ENCODE measurements at places on chromosomes 3 and 15. TPM values are rescaled to one million over a fixed set of nuclear protein-coding genes. Genes with fewer than 3 reads are reported as not detected.

DNA sequence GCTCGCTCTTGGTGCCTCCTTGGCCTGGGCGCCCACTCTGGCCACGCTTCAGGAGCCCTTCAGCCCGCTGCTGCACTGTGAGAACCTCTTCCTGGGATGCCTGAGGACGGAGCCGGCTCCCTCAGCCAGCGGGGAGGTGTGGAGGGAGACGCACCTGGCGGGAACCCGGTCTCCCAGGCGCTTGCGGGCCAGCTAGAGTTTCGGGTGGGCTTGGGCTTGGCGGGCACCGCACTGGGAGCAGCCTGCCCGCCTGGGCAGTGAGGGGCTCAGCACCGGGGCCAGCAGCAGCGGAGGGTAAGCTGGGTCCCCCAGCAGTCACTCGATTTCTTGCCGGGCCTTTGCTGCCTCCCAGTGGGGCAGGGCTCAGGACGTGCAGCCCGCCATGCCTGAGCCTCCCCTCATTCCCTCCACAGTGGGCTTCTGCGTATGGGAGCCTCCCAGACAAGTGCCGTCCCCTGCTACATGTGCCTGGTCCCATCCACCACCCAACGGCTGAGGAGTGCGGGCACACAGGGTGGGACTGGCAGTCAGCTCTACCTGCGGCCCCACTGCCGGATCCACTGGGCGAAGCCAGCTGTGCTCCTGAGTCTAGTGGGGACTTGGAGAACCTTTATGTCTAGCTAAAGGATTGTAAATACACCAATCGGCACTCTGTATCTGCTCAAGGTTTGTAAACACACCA, 708.7 kb downstream of the VGLL3 start:
- H3K4me3 ChIP-seq: no peak overlapping the region
- no peaks in the 10 kb centered on the region for H3K4me1 ChIP-seq
- H3K27me3 ChIP-seq: no peaks in the 10 kb centered on the region
- no peaks in the 10 kb centered on the region for H3K36me3 ChIP-seq
- peak; percentile 71 for DNase-seq

GRCh38 chr15:99669250-99669649, 64.0 kb downstream of the LYSMD4 start:
- no peaks in the 10 kb centered on the region for H3K27me3 ChIP-seq
- H3K4me3 ChIP-seq: no peak overlapping the region
- no peak overlapping the region for H3K27ac ChIP-seq
- no peak for DNase-seq
- H3K36me3 ChIP-seq: no peaks in the 10 kb centered on the region
- H3K4me1 ChIP-seq: no peaks in the 10 kb centered on the region

- no peak overlapping the region for H3K27ac ChIP-seq
- DNase-seq: no peak
- no peak overlapping the region for H3K4me3 ChIP-seq
- H3K27me3 ChIP-seq: no peaks in the 10 kb centered on the region
- no peaks in the 10 kb centered on the region for H3K4me1 ChIP-seq
These were observed 180.4 kb upstream of the NR2E3 start for GRCh38 chr15:71629781-71630474.

PODXL2 gene
- 1.4 TPM for polyA plus RNA-seq

- no peaks in the 10 kb centered on the region for H3K36me3 ChIP-seq
- no peaks in the 10 kb centered on the region for H3K4me1 ChIP-seq
- no peak overlapping the region for H3K4me3 ChIP-seq
These were observed 375.1 kb upstream of the THBS1 start for GRCh38 chr15:39205506-39206371.

DNA sequence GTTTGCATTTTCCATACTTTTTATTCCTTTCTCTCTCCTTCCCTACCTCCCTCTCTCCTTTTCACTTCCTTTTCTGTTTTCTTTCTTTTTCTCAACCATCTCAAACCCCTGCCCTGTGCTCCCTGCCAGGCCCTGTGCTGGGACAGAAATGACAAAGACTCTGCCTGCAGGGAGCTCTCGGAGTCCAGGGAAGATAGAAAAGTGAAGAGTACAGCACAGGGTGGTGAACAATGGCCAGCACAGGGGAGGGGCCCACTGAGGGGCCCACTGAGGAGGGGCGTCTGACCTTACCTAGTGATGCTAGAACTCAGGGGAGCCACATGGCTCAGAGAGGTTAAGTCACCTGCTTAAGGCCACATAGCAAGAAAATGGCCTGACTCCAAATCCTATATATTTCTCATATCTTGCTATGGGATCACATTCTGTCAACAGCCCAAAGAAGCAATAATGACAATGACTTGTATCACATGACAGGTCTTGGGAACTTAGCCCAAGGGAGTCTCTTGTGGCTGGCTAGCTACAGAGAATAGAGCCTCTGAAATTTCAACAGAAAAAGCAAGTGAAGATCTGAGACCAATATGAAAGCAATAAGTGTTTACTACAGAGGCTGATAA, 44.3 kb upstream of the ATP2B2 start:
- peaks cover 16% of the 10 kb centered on the region for H3K27me3 ChIP-seq
- H3K4me1 ChIP-seq: no peaks in the 10 kb centered on the region
- no peak for DNase-seq
- H3K36me3 ChIP-seq: no peaks in the 10 kb centered on the region
- no peak overlapping the region for H3K27ac ChIP-seq

DNA sequence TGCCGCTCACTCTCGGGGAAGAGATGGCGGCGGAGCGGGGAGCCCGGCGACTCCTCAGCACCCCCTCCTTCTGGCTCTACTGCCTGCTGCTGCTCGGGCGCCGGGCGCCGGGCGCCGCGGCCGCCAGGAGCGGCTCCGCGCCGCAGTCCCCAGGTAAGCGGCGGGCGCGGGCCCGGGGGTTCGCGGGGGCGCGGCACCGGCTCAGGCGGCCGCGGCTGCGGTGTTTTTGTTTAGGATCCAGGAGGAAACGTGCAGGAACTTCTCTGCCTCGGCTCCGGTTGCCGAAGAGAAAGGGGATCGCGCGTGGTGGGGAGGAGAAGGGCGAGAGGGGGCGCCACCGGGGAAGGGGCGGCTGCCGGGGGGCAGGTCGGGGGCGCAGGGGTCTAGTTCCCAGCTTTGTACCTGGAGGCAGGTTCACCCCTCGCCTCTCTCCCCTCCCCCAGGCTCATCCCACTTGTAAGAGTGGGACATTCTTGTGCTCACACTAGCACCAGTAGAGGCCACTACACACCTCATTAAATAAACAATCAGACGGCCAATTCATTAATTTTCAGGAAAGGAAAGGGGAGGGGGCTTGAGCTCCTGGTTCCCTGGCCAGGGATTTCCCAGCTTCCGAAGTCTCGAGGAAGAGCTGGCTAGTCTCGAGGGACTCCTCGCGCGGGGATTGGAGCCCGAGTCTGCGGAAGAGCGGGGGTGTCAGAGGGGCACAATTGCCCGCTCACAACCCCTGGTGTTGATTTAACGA, 562 bp downstream of the NEO1 start:
- H3K4me3 ChIP-seq: peak overlapping the region; percentile 53
- no peaks in the 10 kb centered on the region for H3K36me3 ChIP-seq
- DNase-seq: peak; percentile 74
- H3K27ac ChIP-seq: peak overlapping the region; percentile 86

Data from spleen (tissue), 13 donors.